ENCODE measurements at places on chromosomes 3 and 15.

DNA sequence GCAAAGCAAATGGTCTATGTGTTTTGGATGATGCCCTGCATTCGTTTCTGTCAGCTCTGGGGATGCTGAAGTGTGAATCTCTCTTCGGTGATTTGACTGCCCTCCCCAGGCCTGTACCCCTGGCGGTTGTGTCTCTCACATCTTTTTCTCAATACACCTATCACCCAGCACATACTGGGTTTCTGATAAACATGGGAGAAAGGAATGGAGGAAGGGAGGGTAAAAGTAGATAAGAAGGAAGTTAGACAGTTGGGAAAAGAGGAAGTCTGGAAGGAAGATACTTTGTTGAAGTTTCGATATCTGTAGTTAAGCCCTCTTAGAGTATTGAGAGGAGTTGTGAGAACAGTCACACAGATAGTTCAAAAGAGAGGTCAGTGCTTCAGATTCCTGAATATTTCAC lies 35.8 kb upstream of the LRTM1 start:
- no peak for DNase-seq

- DNase-seq, result peak; percentile 63
Observed at GRCh38 chr3:141308588-141309218, 59.6 kb upstream of the ZBTB38 start.

- DNase-seq, result no peak
Observed at GRCh38 chr3:143078883-143079282, 40.7 kb upstream of the CHST2 start.

GRCh38 chr15:35061825-35062737 lies 23.0 kb downstream of the NANOGP8 start:
- no peak for DNase-seq

DNA sequence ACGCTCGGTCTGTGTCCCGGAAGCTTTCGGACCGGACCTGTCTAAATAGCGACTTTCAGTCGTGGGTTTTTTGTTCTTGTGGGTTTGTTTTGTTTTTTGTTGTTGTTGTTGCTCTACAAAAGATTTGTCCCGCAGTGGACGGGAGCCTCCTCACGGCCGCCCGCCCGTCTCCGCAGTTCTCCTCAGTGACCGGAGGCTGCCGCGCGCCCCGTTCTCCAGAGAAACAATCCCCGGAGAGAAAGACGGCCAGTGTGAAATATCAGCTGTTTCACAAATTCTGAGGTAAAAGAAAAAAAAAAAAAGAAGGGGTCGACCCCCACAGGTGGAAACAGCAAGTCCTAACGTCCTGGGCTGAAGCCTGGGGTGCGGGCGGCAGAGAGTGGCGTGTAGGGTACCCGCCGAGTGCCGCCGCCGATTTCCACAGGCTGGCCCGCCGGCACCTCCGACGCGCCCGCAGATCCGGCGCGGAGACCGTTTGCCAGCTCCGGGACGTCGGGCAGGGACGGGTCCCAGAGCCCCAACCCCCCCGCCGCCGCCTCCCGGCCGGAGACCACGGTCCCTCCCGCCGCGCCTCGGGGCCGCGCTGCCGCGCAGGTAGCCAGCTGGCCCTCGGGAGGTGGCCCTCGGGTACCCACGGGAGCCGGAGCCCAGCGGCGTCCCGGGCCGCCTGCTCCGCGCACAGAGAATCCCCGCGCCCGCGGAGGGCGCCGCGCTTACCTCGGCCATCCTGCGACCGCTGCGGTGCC lies 478 bp downstream of the BNC1 start:
- DNase-seq, result no peak

DNA sequence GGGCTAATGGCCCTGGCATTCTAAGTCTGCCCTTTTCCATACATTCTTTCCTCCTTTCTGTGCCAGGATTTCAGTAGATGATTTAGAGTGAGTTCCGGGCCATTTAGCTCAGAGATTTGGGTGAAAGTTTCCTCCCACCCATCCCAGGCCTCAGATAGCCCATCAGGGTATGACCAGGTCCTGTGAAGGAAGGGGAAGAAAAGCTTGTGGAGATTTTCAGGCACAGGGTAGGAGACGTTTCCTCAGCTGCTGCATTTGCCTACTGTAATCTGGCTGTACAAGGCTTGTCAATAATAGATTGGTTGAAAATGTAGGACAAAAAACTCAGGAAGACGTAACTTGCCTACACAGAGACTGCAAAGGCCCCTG lies 63.2 kb upstream of the BCL6 start:
- DNase-seq, result no peak

GRCh38 chr15:97319291-97319690 lies 641.2 kb upstream of the ARRDC4 start:
- DNase-seq, result no peak

DNA sequence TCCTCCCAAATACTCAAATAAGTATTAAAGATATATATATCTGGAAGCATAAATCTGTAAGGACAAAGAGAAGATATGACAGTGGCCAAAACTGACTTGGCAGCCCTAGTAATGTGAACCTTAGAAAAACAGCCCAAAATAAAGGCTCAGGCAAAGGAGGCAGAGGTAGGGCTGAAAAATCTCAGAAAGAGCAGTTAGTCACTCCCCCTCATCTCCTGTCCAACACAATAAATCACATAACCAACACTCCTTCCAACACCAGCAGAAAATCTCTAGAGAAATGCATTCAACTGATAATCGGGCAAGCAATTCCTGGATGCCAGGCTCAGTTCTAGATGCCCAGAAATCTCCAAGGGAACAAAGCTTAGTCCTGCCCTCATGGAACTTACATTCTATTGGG lies 22.1 kb upstream of the CHRM5 start:
- DNase-seq, result no peak

DNA sequence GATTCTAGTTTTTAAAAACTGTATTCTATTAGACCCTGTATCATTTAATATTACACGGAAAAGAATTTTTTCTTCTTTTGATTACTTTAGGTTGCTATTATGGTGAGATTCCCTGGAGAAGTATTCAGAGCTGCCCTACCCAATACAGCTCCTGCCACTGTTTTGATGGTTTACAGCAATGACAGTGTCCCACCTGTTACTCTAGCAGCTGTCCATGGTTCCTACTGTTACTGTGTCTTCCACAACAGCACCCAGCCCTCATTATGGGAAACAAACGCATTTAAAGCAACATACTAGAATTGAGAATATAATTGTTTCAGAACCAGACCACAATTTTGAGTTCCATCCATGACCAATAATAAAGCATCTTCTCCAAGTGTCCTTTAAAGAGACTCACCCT lies 450.7 kb downstream of the SHQ1 start:
- DNase-seq, result no peak

GRCh38 chr3:182692695-182693094 lies 100.6 kb upstream of the ATP11B start:
- no peak for DNase-seq

DNA sequence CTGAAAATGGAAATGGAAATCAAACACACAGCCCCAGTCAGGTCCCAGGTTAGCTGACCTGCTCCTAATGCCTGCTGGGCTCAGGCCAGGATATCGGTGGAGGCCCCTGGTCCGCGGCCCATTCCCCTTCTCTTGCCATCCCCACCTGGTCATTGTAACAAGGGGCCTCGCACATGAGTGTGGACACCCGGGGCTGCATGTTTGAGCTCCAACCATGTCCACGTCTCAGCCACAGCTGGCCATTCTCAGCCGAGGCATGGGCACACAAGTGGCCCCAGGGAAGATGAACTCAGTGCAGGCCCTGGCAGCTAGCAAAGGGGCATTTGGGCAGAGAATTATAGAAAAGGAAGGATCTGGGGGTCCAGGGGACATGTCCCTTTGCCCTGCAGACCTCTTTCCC lies 41.7 kb downstream of the FAM174B start:
- no peak for DNase-seq

- no peak for DNase-seq
Observed at GRCh38 chr3:97930018-97930417, 42.2 kb downstream of the RIOX2 start.

DNA sequence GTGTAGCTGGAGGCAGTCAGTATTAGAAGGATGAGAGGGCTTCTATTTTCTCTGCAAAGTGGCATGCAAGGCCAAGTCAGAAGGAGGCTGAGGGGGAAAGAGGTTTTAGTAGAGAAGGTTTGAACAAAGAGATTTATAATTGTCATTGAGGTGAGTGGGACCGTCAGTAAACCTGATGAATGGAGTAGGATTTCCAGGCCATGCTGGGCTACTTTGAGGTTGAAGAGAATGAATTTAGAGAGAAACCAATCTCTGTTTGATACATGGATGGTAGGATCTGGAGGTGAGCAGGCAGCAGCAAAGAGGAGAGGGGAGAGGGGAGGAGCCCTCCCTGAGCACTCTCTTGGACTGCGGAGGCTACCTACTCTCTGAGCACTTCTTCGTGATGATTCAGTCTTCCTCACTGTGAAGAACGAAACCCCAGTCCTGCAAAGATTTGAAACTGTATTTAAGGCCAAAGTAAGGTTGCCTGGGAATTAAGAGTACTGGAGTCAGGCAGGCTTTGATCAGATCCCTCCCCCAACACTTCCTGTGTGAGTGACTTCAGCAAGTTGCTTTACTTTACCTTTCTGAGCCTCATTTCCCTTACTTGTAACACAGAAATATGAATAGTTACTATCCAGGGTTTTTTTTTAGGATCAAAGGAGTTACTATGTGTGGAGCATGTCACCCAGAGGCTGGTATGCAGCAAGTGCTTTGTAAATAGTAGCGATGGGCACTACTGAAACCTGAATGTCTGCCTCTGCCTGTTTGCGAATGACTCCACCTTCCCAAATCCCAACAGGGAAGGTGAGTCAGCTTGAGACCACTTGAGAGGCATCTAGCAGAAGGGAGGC lies 75.8 kb downstream of the RPL39L start:
- DNase-seq, result no peak

GRCh38 chr3:12615266-12615665 lies 48.7 kb downstream of the RAF1 start:
- DNase-seq, result no peak

DNA sequence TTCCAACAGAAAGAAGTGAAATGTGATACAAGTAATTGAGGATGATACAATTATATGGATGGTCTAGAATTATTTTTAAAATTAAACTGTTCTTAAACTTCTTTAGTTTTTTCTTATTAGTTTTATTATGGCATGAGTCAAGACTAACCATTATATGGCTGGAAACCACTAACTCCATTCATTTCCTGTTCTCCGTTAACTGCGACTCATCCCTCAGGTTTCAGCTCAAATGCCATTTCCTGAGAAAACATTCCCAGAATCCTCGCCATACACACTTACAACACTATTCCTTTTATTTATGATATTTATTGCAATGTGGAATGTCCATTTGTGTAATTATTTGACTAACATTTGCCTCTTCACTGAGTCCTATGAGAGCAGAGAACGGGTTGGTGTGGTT lies 394.1 kb downstream of the SOX2 start:
- no peak for DNase-seq

GRCh38 chr3:139140553-139140952 lies 95.9 kb upstream of the PRR23C start:
- no peak for DNase-seq

DNA sequence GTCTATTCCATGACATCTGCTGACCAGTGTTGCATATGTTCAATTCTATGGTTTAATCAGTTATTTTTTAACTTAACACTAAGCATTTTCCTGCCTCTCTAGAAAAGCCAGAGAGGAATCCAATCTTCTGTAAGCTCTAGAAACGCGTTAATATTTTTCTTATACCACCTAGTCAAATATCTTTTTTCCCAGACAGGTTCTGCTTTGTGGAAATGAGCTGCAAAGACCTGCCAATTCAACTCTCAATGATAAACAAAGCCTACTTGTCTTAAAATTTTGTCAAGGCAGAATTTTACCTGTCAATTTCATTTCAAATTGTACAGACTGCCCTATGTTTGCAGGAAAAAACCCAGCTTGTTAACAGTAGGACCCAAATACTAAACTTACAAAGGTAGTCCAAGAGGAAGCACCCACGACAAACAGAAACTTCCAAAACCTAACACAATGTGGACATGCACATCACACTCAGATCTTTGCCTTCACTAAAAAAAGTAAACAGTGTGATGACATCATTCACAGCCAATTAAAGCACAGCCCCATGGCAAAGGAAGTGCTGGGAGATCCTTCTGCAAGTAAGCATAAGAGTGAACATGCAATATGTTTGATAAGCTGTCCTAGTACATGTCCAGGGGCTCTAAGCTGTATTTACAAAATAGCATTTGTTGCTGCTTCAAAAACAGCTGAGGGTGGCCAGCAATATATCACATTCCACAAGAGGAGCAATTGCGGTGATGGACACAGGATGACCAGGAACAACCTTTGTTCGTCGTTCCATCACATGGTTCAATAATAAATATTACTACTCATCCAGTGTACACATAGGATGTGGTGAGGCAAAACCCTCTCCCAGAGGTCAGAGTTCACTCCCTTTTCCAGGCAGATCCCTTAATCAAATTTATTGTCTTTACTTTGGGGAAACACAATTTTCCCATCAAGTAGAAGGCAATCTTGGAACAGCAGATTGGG lies 139.4 kb upstream of the TSC22D2 start:
- peak; percentile 9 for DNase-seq

- DNase-seq, result no peak
Observed at GRCh38 chr15:80160570-80161156, 7.9 kb downstream of the FAH start.

DNA sequence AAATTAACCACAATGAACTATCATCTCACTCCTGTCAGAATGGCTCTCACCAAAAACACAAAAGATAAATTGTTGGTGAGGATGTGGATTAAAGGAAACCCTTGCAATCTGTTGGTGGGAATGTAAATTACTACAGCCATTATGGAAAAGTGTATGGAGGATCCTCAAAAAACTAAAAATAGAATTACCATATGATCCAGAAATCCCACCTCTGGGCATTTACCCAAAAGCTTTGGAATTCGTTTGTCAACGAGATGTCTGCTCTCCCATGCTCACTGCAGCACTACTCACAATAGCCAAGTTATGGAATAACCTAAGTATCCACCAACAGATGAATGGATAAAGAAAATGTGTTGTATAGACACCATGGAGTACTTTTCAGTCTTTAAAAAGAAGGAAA lies 21.6 kb downstream of the FSIP1 start:
- DNase-seq, result no peak

DNA sequence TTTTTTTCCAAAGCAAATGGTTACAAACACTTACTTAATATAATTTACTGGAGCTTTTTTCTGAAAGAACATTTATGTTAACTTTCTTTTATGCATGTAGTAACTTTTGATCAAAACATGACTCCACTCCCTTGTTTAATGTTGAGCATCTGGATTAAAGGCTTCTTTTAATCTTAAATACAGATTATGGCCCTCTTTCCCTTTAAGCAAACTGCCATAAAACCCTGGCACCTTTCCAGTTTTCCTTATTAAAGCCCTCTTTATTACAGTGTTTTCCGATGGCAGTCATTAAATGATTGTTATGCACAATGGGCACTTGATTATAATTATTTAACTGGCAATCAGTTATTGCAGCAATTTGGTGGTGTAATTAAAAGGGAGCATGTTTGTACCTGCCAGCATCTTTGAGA lies 167.0 kb downstream of the VGLL4 start:
- DNase-seq, result no peak

Data from NCI-H510A (cell line).